ENCODE measurements at places on chromosomes 5 and 9.

- no peak for DNase-seq
These were observed 87.7 kb upstream of the TRIM32 start for GRCh38 chr9:116599342-116599884.

GRCh38 chr5:30103052-30103451 is 1090.4 kb upstream of the CDH6 start:
- DNase-seq, result no peak

- no peak for DNase-seq
These were observed 52.5 kb upstream of the PTGS1 start for GRCh38 chr9:122318284-122318683.

DNA sequence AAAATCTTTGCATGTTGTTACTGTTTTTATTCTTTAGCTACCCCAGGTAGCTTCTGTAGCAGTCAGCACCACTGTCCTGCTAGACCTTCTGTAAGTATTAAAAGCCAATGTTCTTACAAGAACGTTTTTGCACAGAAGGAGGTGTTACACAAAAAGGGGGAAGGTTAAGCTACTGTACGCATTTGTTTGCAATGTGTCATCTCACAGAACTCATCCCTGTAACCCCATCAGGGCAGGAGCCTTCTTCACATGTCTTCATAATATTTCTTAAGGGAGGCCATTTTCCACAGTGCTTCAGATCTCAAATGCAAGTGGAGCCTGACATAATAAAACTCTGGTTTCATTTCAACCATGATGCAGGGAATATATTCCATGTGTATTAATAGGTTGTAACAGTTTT is 67.9 kb downstream of the OSMR start:
- DNase-seq, result no peak

- no peak for DNase-seq
These were observed 93.8 kb downstream of the ZNF354C start for GRCh38 chr5:179153921-179154345.

GRCh38 chr5:34598177-34598794 is 57.8 kb upstream of the RAI14 start:
- no peak for DNase-seq

DNA sequence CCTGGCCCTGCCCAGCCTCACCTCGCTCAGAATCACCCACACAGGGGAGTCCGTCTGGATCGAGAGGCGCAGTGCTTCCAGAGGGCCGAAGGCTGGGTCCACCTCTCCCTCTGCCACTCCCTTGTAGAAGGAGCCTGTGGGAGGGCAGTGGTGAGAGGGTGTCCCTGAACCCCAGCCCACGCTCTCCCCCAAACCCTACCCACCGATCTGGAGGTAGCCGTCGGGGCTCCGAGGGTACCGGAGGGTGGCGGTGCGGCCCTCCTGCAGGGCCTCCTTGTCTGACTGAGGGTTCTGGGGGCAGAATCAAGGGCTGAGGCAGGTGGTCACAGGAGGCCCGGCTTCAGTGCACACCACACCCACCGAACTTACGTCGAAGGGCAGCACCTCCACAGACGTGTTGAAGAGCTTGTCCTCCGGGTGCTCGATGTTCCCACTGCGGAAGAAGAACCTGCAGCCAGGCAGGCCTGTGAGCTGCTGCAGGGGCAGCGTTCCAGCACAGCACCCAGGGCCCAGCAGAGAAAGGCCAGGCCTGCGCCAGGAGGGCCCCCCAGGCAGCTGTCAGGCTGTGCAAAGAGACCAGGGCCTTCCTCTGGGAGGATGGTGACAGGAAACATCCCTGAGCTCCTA is 4.5 kb downstream of the LTC4S start:
- no peak for DNase-seq

- no peak for DNase-seq
These were observed 146.8 kb upstream of the TBC1D2 start for GRCh38 chr9:98402019-98402840.

- DNase-seq, result no peak
These were observed 232.5 kb downstream of the HSPA4 start for GRCh38 chr5:133284306-133284705.

- no peak for DNase-seq
These were observed 18.1 kb downstream of the MED27 start for GRCh38 chr9:132061526-132061925.

DNA sequence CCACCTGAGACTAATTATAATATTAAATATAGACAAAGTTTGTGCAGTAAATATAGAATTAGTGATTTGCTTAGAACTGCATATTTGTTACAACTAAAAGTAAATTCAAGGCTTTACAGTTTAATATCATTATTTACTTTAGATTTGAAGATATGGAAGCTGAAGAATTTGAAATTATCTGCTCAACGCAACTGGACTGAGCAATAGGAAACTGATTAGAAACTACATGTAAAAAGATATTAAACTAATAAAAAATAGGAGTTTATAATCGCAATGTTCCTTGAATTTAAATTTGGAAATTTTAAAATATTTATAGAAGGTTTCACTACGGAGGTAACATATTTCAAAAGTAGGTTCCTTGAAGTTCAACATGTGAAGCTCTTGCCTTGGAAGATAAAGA is 55.2 kb downstream of the CDH10 start:
- no peak for DNase-seq

- no peak for DNase-seq
These were observed 9.4 kb downstream of the CCDC127 start for GRCh38 chr5:208449-209114.

DNA sequence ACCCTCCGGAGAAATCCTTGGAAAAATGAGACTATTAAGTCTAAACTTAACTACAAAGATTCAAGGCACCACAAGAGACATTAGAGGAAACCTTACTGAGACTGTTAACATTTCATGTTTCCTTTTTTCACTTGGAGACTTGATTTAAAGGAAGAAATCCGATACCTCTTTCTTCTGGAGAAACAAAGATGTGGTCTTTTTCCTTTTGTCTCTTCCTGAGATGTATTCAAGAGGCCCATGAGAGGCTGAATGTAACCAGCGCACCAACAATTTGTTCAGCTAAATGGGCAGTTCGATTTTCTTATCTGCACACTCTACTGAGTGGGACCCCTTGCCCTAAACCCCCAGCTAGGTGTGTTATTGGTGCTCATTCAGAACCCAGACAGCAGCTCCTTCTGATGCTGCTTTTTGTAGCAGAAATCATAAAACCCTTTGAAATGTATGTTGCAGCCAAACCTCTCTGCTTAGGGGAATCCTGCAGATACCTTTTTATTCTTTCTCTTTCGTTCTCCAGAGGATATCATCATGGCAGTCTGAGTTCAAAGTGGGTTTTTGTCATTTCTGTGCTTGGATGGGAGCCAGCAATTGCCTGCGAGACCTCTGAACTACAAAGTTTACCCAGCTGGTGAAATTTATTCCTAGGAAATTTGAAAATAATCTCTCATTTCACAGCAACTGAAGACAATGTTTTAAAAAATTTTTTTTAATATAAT is 41.9 kb upstream of the ACTBL2 start:
- DNase-seq, result no peak

GRCh38 chr9:92141144-92142129 is 26.2 kb upstream of the SPTLC1 start:
- peak; percentile 51 for DNase-seq

GRCh38 chr5:105903069-105903468 is 1767.7 kb downstream of the EFNA5 start:
- DNase-seq, result no peak

DNA sequence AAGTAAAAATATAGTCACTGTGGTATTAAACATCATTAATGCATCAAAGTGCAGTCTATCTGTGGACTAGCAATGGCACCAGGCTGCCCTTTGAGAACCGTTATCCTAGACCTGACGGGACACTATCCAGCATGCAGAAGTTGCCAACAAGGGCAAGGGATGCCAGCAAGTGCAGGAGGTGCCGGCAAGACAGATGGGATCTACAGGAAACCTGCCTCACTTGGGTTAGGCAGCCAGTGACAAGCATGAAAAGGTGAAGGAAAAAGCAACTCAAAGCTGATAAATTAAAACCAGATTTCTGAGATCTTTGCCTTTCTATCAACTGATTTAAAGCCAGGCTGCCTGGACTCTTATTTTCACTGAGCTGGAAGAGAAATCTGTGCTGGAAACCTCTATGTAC is 315.2 kb upstream of the PDE4D start:
- no peak for DNase-seq

GRCh38 chr9:97873425-97873824 is 20.4 kb downstream of the FOXE1 start:
- no peak for DNase-seq

DNA sequence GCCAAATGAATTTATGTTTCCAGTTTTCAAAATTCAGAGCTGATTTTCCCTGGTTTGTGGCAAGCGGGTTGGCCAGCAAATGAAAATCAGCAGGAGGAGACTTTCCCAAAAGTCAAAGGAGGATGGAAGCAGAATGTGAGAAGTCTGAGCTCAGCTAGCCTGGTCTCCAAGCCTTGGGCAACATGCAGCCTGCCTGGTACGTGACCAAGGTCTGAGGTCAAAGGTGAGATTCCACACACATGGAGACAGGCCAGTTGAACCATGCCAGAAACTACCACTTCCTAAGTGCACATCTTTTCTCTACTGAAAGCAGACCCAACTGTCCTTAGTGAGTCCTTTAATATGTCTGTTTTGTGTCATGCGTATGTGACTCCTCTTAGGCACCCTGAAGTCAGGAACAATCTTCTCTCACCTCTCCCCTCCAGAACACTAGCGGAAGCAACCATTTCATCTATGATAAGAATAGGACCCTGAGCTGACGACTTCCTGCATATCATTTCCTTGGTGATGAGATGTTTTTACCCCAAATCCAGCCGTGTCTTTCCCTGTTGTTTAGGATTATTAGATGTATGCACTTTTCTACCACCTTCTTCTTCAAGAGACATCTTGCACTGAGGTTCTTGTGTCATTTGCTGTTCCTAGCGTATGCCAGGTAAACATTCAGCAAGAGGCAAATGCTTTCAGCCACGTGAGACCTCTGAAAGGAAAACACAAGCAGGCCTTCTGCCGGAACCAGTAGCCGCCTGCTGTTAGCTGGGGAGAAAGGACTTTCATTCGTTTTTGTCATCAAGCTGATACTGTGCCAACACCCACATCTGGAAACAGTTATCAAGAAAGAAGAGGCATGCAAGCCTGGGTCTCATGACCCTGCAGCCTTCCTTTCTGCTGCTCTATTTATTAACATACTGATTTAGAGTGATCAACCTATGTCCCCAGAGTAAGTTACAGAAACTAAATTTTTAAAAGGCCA is 9.7 kb upstream of the TGFBI start:
- no peak for DNase-seq

- no peak for DNase-seq
These were observed 252.6 kb downstream of the ADAMTSL1 start for GRCh38 chr9:18726546-18726945.

GRCh38 chr5:172904643-172905345 is 54.4 kb upstream of the RPL26L1 start:
- DNase-seq, result no peak

DNA sequence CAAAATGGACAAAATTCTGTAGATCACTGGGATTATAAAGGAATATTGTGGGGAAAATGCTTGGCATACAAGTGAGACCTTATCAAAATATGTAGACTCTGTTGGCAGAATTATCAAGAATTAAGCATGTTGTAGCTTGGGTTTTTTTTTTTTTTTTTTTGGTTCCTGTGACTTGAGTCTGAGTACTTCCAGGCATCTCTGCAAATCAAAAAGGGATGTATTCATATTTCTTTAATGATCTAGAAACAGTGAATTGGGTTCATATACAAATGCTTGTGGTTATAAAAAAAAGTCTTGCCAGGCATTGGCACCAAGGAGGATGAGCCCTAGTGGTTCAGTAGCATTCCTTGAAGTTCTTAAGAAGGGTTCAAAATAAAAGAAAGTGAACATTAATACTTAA is 292.2 kb downstream of the ARHGAP26 start:
- no peak for DNase-seq

DNA sequence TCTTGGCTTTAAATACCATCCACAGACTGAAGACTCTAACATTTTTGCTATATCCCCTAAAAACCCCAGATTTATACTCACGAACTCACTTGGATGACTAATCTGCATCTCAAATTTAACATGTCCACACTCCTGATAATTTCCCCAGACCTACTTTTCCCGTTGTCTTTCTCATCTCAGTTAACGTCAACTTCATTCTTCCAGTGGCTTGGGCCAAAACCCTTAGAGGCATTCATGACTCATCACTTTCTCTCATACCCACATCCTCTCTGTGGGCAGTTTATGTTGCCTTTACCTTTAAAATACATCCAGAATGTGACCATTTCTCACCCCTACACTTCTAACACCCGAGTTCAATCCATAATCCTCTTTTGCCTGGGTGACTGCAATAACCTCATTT is 96.7 kb downstream of the EDIL3 start:
- no peak for DNase-seq

DNA sequence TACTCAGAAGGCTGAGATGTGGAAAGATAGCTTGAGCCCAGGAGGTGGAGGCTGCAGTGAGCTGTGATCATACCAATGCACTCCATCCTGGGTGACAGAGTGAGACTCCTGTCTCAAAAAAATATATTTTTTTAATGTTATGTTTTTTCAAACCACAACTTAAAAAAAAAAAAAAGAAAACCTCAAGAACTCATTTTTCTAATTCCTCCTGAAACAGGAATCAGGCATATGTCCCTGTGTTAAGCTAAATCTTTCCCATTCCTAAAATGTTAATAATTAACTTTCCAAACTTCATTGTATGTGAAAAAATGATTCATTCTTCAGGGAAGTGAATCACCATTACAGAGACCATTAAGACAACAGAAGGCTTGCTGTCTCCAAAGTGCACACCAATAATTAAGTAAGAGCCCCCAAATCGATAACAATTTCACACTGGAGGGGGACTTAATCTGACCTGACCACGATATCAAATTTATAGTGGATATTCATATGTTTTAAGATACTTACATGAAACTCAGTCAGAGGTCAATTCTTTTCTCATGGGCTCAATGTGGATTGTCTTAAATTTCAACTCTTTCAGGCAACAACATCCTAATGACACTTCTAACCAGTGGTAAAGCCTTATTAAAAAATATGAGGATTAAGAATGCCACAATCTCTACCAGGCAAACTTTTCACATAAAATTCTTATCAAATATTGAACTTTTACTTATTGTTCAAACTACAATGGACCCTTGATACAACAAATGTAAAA is 5.2 kb downstream of the CEMIP2 start:
- no peak for DNase-seq

GRCh38 chr5:74608736-74609601 is 31.6 kb downstream of the ENC1 start:
- DNase-seq, result no peak

DNA sequence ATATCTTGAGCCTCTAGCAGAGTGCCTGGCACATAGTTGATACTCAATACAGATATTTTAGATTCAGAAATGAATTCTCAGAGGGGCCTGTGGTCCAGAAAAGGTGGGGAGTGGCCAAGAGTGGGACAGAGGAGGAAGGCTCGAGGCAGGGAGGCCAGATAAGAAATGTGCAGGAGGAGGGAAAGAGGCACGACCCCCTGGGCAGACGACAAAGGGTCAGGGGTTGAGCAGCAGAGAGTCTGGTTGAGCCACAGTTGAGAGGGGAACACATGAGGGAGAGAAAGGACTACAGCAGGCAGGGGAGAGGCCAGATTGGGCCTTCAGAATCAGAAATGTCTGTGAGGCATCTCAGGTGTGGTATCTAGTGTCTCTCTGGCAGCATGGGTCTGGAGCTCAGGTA is 89.1 kb downstream of the PSD2 start:
- DNase-seq, result no peak

All from glutamatergic neuron (in vitro differentiated cells).